NCI-H2081 treated with DMSO at 0.1 percent for 48 hours (cell line): ENCODE measurements at places on chromosomes 2 and 18.

DNA sequence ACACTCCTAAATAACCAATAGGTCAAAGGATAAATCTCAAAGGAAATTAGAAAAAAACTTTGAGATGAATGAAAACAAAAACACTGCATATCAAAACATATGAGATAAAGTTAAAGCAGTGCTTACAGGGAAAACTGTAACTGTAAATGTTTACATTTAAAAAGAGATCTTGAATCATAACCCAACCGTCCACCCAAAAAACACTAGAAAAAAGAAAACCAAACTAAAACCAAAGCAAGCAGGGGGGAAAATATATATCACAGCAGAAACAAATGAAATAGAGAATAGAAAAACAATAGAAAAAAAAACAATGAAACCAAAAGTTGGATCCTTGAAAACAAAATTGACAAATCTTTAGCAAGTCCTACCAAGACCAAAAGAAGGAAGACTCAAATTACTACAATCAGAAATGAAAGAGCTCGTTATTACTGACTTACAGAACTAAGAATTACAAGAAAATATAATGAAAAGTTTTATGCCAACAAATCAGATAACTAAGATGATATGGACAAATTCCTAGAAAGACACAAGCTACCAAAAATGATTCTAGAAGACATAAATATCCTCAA, 65.6 kb downstream of the TLK1 start:
- no peak for DNase-seq

GRCh38 chr2:207473049-207473930, 56.5 kb upstream of the CREB1 start:
- DNase-seq, result peak; percentile 75

DNA sequence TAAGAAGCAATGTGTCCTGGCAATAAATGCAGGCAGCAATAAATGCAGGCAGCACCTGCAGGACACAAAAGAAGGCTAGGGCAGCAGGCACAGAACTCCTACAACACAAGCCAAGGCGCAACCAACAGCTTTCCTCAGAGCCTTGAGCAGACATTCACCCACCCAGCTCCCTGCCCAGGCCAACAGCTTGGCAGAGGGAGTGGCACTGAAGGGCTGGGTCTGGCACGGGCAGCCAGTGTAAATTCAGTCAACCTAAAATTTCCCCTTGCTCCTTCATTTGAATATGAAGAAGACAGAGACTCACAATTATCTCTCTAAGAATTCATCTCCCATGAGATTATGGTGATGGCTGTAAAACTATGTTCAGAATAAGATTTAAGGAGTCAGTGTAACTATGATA, 35.4 kb downstream of the AAK1 start:
- DNase-seq, result no peak

DNA sequence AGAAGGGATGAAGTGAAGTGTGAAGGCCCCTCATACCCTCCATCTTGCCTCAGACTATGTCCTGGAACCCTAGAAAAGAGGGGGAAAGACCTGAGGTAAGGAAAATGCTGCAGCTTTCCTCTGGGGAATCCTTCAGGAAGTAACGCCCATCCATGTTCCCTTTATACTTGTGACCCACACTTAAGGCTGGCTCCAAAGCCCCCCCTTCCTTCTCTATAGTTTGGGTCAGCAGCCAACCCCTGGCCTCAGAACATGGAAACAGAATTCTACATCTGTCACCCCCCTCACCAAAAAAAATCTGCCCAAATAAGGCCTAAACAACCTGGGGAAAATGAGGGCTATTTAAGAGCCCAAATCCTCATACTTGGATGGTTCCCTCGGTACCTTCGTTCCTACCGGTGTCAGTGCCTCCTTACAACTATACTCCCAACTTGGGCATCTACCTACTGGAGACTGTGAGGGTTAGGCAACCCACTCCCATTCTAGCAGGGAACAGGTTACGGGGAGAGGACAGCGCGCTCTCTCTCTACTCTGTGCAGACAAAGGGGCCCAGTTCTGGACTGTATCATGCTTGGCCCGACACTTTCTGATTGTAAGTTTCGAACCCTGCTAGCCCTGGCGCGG, 689 bp downstream of the OST4 start:
- no peak for DNase-seq

DNA sequence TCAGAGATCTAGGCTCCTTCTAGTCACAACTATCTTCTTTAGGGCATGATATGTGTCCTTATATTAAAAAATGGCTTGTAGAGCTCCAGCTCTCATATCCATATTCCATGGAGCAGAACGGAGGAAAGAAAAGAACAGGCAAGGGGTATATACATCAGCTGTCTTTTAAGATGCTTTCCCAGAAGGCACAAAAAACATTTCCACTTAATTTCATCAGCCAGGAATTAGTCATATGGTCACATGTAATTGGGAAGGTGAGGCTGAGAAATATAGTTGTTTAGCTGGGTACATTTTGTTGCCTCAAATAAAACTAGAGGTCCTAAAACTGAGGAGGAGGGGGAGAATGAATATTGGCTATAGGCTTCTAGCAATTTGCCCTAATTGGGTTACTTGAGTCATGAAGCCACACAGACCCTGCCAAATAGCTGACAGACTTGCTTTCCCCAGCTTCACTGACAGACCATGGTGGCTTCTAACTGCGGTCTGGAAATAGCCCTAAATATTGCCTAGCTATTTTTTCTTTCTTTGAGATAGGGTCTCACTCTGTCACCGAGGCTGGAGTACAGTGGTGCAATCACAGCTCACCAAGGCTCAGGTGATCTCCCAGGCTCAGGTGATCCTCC, 20.0 kb downstream of the MAIP1 start:
- DNase-seq, result no peak

DNA sequence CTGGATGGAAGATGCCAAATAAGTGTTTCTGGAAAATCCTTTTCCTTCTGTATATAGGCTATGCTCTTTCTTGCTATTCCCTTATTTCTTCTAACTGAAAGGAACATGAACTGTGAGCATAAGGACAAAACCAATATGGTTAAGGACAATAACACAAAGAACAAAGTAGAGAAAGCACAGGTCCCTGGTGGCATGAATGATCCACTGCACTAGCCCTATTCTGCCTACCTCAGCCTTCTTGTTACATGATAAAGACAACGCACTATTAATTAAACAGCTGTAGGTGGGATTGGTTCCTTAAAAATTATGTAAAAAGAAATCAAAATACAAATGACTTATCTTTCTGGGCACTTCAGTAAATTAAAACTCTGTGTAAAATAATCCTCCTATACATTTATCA, 1.9 kb upstream of the WDR75 start:
- no peak for DNase-seq
